ENCODE measurements at places on chromosomes 16 and 17. TPM values are rescaled to one million over a fixed set of nuclear protein-coding genes. Genes with fewer than 3 reads are reported as not detected.

The HIGD1B gene
- not detected for total RNA-seq

The COL1A1 gene
- total RNA-seq = 8.3 TPM

The KCNH6 gene
- total RNA-seq = not detected

The TBC1D3B gene
- 1.9 TPM for total RNA-seq

The TBC1D3K gene
- not detected for total RNA-seq

The FBXW10 gene
- total RNA-seq = 0.96 TPM

The VASN gene
- total RNA-seq = 8.0 TPM

The PSMD3 gene
- 145 TPM for total RNA-seq

The KCNG4 gene
- total RNA-seq = not detected
